NCI-H82 (cell line): ENCODE measurements at places on chromosomes 7 and 10.

- no peak for DNase-seq
Observed at GRCh38 chr10:118960157-118961090, 69.1 kb upstream of the NANOS1 start.

DNA sequence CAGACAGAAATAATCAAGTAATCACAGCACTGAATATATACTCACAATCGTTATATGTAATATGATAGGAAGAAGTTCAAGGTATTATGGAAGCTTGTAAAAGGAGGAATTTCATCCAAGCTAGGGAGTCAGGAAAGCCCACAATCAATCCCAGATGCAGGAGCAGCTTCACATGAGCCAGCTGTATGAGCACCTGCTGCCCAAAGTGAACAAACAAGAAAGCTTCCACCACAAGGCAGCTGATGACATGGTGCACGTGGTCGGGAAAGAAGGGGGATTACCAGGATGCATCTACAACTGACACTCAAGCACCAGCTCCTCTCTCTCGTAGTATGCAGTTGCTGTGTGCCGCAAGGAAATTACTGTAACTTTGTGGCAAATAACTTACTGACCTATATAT lies 225.2 kb downstream of the XPNPEP1 start:
- peak; percentile 25 for DNase-seq

- no peak for DNase-seq
Observed at GRCh38 chr7:116455009-116455408, 44.5 kb upstream of the CAV2 start.

DNA sequence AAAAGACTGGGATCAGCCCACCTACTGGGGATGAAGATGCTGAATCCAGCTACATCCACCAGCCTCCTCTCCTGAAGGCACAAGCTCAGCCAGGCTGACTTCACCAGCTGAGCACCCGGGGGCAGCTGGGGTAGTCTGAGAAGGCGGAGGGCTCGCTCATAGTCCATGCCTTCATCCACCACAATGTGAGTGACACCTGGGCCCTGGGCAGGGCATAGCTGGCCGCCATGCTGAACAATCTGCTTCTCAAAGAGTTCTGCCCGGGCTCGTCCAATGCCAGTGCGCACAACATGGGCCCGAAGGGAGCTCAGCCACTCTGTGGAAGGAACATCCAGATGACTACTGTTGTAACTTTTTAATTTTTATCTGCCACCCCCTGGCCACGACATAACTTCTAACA lies 2.2 kb downstream of the POLL start:
- no peak for DNase-seq

DNA sequence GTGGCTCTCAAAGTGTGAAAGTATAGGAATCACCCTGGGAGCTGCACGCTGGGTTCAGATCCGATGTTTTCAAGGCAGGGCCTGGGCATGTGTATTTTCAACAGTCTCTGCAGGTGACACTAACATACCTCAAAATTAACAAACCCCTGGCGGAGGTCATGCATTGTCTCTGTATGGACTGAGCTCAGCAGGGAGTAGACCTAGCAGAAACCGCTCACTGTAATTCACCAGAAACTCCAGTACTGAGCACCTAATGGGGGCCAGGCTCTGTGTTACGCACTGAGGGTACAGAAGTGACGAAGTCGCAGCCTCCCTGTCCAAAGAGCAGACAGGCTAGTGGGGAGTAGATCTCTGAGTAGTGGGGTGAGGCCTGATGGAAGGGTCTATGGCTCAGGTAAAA lies 5.6 kb downstream of the STRA8 start:
- no peak for DNase-seq

GRCh38 chr7:66920256-66920655 lies 769 bp upstream of the TMEM248 start:
- DNase-seq: no peak

- no peak for DNase-seq
Observed at GRCh38 chr7:122846591-122846990, 39.7 kb downstream of the CADPS2 start.

GRCh38 chr7:107856806-107857540 lies 34.0 kb upstream of the DLD start:
- no peak for DNase-seq
